OCI-M1 (cell line): ENCODE measurements at places on chromosomes 16 and 17.
A peak's percentile ranks its signal among the peaks of the same experiment; 100 is the strongest.

- DNase-seq = no peak
Observed at GRCh38 chr17:76973040-76973439, 104.8 kb downstream of the MGAT5B start.

DNA sequence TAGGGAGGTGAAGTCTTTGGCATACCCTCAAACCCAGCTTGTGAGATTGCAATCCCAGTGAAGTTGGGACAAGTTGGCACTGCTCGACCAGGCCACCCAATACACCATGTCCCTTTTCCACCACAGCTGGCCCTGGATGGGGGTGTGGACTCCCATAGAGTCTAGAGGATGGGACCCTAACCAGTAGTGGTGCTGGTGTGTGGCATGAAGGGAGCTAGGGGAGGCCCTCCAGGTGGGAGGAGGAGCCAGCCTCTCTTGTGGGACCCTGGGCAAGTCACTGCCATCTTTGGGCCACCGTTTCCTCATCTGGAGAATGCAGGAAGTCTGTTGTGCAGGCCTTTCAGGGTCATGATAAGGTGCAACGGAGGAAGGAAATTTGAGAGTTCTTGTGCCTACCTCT lies 1854.9 kb downstream of the TP53TG3F start:
- no peak for DNase-seq

- no peak for DNase-seq
Observed at GRCh38 chr17:9332132-9332494, 243.5 kb downstream of the STX8 start.

DNA sequence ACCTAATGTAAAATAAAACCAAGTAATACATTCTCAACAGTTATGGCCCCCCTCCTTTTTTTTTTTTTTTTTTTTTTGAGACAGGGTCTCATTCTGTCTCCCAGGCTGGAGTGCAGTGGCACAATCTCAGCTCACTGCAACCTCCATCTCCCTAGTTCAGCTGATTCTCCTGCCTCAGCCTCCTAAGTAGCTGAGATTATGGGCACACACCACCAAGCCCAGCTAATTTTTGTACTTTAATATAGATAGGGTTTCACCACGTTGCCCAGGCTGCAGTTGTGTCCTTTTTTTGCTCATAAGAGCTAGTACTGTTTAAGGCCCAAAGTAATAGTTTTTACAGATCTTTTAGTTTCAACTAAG lies 18.3 kb downstream of the EARS2 start:
- no peak for DNase-seq

DNA sequence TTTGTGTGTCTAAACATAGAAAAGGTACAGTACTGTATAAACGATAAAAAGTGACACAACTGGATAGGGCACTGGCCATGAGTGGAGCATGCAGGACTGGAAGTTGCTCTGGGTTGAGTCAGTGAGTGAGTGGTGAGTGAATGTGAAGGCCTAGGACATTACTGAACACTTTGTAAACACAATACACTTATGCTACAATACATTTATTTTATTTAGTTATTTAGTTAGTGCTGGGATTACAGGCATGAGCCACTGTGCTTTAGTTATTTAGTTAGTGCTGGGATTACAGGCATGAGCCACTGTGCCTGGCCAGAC lies 4.6 kb downstream of the CFAP20 start:
- DNase-seq = no peak

DNA sequence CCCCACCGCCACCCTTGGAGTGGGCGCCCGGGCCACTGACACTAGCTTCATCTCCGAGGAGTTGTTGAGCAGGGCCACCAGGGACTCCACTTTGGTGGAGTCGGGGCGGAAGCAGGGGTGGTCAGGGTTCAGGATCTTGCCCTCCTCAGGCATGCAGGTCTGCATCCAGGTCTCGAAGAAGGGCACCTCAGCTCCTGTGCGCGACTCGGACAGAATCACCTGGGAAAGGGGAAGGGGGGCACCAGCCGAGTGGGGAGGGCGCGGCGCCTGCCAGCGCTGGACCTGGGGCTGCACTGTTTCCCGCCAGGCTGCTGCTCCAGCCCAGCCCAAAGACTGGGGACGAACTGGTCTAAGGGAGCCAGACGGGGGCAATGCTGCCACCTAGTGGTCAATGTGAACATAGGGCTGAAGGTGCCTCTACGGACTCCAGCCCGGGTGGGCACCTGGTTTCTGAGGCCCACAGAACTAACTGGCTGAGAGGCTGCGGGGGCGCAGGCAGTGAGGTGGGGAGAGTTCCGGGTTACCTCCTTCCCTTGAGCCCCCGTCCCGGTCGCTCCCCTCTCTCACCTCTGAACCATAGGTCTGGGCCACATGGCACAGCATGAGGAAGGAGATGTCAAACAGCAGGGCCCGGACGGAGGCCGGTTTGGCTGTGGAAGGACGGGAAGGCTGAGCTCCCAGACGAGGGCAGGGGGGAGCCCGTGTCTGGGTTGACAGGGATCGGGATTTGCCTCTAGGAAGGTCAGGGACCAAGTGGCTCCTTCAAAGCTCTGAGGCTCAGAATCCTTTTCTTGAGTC lies 11.8 kb downstream of the CSF3 start:
- DNase-seq = peak; percentile 83

DNA sequence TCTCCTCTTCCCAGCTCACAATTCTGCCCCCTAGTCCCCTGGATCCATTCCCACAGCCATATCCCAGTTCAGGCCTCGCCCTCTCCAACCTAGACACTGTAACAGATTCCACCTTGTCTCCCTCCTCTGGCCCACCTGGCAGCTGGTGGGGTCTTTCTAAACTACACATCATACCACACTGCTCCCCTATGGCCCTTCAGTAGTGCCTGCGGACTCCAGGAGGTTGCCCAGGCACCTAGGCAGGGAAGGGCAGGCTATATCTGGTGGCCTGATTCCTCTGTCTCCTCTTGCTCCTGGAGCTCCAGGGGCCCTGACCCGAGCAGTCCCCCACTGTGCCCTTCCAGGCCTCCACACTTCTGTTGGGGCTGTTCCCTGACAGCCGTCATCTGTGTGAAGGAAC lies 64.5 kb downstream of the SMPD3 start:
- DNase-seq = no peak

DNA sequence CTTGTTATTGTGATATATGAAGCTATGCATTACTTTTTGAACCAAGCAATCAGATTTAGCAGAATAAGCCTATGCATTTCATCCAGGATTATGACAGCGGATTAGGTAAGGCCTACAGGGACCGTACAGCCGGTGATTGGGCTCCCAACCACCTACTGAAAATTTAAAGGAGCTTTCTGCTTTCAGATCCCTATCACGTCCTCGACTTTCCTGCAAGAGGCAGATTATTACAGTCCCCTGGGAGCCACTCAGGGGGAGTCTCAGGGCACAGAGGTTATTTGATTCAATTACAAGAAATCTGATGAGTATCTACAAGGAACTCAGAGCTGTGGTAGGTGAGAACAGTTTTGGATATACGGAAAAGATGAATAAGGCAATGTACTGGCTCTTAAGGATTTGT lies 80.7 kb downstream of the HS3ST3B1 start:
- no peak for DNase-seq

DNA sequence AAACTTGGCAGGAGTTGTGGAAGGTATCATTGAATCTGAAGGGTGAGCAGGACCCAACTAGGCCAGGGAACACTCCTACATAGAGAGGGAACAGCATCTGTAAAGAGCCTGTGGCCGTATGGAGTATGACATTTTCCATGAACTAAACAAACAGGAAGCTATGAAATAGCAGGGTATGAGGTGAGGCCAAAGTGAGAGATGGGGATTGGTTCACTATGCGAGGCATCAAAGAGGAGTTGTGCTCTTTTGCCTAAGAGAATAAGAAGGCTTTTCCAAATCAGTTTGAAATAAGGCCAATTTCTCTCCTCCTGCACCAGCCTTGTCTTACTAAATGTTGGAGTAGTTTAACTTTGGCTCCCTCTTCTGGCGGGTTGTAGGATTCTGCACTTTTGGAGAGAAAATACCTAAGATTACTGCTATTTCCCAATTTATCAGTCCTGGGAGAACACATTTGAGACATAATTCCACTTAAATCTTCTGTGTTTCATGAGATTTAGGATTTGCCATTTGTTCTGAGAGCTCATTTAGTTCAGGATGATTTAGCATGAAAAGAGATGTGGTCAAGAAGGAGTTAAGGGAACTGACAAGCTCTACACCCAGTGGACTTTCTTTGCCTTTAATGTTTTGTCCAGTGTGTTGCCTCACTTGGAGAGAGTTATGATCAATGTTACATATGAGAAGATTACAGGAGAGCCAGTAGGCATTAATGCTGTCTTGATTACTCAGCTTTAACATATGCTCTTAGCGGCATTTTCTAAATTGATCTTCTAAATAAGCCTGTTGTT lies 55.4 kb downstream of the TNRC6C start:
- peak; percentile 82 for DNase-seq

- DNase-seq = peak; percentile 52
Observed at GRCh38 chr17:59513934-59514841, 51.2 kb upstream of the DHX40 start.

GRCh38 chr16:3066440-3066748 lies 954 bp downstream of the IL32 start:
- no peak for DNase-seq

GRCh38 chr17:80694992-80695912 lies 150.6 kb downstream of the RPTOR start:
- no peak for DNase-seq

- no peak for DNase-seq
Observed at GRCh38 chr17:5701381-5701780, 117.1 kb upstream of the NLRP1 start.

DNA sequence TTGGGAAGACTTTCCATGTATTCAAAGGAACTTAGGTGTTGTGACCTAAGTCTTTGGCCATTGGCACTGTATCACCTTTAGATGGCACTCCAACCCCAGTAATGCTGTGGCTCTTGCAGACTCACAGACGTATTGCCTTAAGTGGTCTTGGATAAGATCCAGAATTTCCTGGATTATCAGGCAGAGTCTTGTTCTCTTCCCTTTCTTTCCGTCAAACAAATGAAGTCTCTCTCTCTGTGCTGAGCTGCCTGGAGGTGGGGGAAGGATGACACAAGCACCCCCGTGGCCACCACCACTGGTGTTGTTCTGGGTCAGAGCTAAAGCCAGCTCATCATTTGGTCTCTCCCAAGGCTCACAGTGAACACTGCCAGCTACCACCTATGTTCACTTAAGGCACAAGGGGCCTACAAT lies 789.9 kb upstream of the KIF2B start:
- peak; percentile 74 for DNase-seq

GRCh38 chr17:76136276-76137000 lies 4.6 kb downstream of the FOXJ1 start:
- no peak for DNase-seq

- peak; percentile 42 for DNase-seq
Observed at GRCh38 chr17:29155227-29155965, 24.8 kb downstream of the MYO18A start.

DNA sequence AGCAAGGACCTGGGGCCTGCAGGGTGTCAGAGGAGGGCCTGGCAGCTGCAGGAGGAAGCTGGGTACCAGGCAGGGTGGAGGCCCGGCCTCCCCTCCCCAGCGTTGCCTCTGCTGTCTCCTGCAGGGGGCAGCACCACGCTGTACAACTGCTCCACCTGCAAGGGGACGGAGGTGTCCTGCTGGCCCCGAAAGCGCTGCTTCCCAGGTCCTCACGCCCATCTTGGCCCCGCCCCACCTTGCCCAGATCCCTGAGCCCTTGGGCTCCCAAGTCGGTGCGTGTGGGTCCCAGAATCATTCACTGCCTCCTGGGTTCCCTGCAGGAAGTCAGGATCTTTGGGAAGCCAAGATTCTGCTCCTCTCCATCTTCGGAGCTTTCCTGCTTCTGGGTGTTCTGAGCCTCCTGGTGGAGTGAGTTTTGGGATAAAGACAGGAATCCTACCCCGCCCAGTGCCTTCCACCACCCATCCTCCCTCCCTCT lies 1.2 kb downstream of the TMEM95 start:
- DNase-seq = peak; percentile 90

DNA sequence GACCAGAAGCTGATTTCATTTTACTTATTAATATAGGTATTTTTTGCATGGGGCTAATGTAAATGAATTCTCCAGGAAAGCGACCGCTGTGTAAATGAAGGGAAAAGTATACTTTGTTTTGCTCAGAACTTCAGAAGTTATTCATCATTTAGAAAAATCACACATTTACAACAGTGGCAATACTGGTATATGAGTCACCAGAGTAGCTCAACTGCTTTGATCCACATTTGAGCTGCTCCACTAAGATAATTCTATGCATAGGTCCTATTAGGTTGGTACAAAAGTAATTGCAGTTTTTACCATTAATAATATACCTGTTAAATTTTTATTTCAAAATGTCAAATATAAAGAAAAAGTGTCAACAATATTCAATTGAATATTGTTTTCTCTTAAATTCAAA lies 22.9 kb upstream of the DYNLRB2 start:
- DNase-seq = no peak

GRCh38 chr17:74368341-74369081 lies 1.2 kb downstream of the GPR142 start:
- peak; percentile 63 for DNase-seq

DNA sequence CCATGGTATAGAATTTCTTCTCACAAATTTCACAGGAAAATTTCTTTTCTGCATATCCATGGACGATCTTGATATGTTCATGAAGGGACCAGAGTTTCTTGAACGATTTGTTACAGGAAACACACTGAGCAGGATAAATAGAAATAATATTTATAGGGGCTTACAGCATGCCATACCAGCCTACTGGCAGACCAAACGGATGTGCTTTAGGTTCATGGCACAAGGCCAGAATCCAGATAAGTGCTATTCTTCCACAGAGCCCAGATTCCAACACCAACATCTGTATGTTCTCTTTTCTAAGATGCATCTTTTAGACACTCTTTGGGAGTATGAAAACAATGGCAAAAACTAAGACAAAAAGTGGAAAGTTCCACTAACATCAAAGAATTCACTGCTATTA lies 49.3 kb downstream of the ZNF652 start:
- no peak for DNase-seq

DNA sequence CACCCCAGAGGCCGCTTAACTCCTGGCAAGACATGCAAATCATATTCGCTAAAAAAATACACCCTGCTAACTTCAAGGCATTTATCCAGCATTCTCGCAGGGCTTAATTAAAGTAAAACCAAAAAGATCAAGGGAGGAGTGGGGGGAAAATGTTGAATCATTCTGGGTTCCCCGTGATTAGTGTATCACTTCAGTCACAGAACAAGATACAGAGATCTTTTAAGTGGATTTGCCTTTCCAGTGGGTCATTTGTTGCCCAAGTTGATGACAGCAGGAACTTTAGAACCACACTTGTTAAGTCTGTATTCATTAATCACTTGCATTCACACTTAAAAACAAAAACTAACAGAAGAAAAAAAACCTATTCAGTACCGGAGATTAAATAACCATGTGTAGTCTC lies 17.3 kb downstream of the CRYBA1 start:
- DNase-seq = no peak

GRCh38 chr17:65249774-65250173 lies 112.6 kb downstream of the RGS9 start:
- no peak for DNase-seq

- no peak for DNase-seq
Observed at GRCh38 chr16:56191156-56191815, at the start of gene GNAO1. GNAO1 (plus strand) TSS chr16:56191489; CDS start chr16:56192236, 747 bp downstream.
